Brain microvascular endothelial cell (primary cell): ENCODE measurements at places on chromosomes 16 and 17.

- DNase-seq = no peak
These were observed 13.5 kb downstream of the ACE start for GRCh38 chr17:63490329-63490728.

DNA sequence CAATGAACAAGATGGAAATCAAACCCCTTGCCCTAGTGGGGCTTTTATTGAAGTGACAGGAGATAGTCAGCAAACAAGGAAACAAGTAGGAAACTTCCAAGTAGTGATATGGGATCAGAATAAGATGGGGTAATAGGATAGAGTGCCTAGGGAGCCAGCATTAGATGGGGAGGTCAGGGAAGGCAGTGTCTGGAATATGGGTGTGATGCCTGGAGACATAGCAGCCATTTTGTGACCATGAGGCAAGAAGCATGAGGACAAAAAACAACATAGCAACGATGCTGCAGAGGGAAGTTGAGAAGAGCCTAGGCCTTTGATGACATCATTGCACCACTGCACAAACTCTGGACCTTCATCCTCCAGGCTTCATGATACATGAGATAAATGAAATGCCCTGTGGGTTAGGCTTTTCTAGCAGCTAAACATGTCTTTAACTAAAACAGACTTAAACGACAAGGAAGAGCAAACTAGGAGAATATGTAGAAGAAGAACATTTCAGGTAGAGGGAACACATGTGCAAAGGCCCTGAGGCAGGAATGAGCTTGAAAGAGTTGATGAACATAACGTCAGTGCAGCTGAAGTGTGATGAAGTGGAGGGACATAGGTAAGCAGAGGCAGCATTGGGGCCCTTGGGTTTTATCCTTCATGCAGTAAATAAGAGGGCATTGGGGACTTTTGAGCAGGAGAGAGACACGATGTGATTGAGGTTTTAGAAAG, 18.2 kb upstream of the TMEM11 start:
- no peak for DNase-seq

GRCh38 chr16:86558355-86559193, 3.5 kb upstream of the MTHFSD start:
- DNase-seq = no peak

DNA sequence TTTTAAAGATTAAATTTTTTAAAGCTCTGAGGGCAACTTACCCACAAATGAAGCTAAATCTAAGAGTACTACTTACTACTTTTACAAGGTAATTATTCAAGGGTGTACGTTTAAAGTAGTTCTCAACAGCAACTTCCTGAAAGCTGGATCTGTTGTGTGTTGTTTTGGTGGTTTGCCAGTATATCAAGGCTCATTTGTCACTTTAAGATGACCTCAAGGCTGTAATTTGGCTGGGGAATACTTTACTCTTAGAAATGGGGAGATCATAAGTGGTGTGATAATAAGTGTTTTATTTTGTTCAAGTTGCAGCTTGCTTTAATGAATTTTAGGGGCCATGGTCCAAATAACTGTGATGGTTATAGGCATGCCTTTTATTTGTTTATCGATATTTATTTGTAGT, 30.4 kb downstream of the AP2B1 start:
- DNase-seq = no peak
